ENCODE measurements at places on chromosomes 5 and 9.

DNA sequence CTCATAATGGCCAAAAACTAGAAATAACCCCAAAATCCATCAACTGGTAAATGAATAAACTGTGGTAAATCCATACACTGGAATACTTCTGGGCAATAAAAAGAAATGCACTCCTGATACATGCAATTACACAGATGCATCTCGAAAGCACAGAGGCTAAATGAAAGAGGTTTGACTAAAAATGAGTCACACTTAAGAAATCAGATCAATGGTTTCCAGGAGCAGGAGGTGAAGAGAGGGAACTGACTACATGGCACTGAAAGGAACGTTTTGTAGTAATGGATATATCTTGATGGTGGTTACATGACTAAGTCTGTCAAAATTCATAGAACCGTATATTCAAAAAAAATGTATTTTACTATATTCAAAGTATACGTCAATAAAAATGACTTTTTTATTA lies 42.4 kb downstream of the STRBP start:
- DNase-seq = no peak

GRCh38 chr5:169013208-169013728 lies 287.7 kb downstream of the SLIT3 start:
- no peak for DNase-seq

DNA sequence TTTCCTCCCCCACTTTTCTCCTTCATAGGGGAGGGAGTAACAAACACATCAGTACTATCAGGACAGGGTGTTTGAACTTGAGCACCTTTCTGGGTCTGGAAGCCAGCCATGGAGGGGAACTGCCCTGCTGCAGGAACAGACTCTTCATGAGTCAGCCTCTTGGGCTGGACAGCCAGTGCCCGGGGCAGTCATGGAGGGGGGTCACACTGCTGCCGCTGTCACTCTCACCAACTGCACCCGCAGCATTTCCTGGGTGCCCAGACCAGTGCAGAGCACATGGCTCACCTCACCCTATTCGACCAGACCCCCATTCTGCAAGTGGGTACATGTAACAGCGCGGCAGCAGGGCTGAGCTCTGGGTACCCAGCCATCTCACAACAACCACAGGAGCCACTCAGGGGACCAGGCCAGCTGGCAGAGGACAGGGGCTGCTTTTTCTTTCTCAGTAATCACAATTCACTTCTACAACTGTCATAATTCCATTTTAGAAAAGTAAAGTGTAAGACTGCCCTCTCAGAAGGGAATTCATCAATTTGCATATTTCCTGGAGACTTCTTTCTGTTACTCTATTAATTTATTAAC lies 118.4 kb downstream of the CTNND2 start:
- no peak for DNase-seq

GRCh38 chr9:86639899-86640379 lies 285.7 kb upstream of the TUT7 start:
- DNase-seq = no peak

- no peak for DNase-seq
Observed at GRCh38 chr5:115064380-115064779, 105.3 kb downstream of the TRIM36 start.

GRCh38 chr9:138022121-138022741 lies 144.6 kb downstream of the CACNA1B start:
- peak; percentile 13 for DNase-seq

GRCh38 chr9:7970681-7971330 lies 171.2 kb upstream of the DMAC1 start:
- DNase-seq = no peak

GRCh38 chr5:178624631-178625546 lies 2.0 kb downstream of the CLK4 start:
- no peak for DNase-seq

- DNase-seq = no peak
Observed at GRCh38 chr5:173010021-173010420, 26.4 kb downstream of the ATP6V0E1 start.
